ENCODE measurements at places on chromosomes 3 and 15. TPM values are rescaled to one million over a fixed set of nuclear protein-coding genes. Genes with fewer than 3 reads are reported as not detected.

ACKR2 gene
- 0.10 TPM for total RNA-seq

PTX3 gene
- total RNA-seq, result 0.99 TPM

TPRG1 gene
- 0.16 TPM for total RNA-seq

LSAMP gene
- 0.19 TPM for total RNA-seq

PTPN23 gene
- 21.4 TPM for total RNA-seq

ALS2CL gene
- 7.5 TPM for total RNA-seq

PTPRG gene
- total RNA-seq, result 2.6 TPM

ULK4 gene
- 4.9 TPM for total RNA-seq

KNG1 gene
- total RNA-seq, result not detected

SLC30A4 gene
- 1.6 TPM for total RNA-seq

CTXN2 gene
- 0.02 TPM for total RNA-seq

RNU5B-1 gene
- total RNA-seq, result not detected

ANKUB1 gene
- not detected for total RNA-seq

RHCG gene
- 41.0 TPM for total RNA-seq

ANKRD34C gene
- not detected for total RNA-seq

GOLGA8J gene
- total RNA-seq, result not detected

ITPKA gene
- 13.2 TPM for total RNA-seq

ZNF385D gene
- total RNA-seq, result not detected

PROK2 gene
- not detected for total RNA-seq

MRAS gene
- total RNA-seq, result 11.0 TPM

WNT5A gene
- total RNA-seq, result 1.4 TPM

PIGZ gene
- 1.7 TPM for total RNA-seq

RAB6B gene
- total RNA-seq, result 2.2 TPM

FAM81A gene
- 13.1 TPM for total RNA-seq

CDHR4 gene
- total RNA-seq, result 0.24 TPM

ARGFX gene
- not detected for total RNA-seq

UROC1 gene
- not detected for total RNA-seq

PRR20G gene
- 2.4 TPM for total RNA-seq

PLA2G4E gene
- not detected for total RNA-seq

SLC12A1 gene
- total RNA-seq, result not detected

NOX5 gene
- 0.18 TPM for total RNA-seq

RGMA gene
- total RNA-seq, result 0.21 TPM

ALDH1A2 gene
- 0.36 TPM for total RNA-seq

PPP2R3A gene
- total RNA-seq, result 1.7 TPM

CEMIP gene
- 1.1 TPM for total RNA-seq

CD96 gene
- total RNA-seq, result not detected

CHRM5 gene
- total RNA-seq, result not detected

GOLGA6B gene
- not detected for total RNA-seq

CLDN11 gene
- 0.09 TPM for total RNA-seq

HYAL1 gene
- total RNA-seq, result 0.69 TPM

SLC6A11 gene
- 0.13 TPM for total RNA-seq

Measured in A549 treated with dexamethasone at 1 μM for 4 hours (cell line).